NCI-H1436 treated with DMSO at 0.1 percent for 48 hours (cell line): ENCODE measurements at places on chromosomes 11 and 22.

DNA sequence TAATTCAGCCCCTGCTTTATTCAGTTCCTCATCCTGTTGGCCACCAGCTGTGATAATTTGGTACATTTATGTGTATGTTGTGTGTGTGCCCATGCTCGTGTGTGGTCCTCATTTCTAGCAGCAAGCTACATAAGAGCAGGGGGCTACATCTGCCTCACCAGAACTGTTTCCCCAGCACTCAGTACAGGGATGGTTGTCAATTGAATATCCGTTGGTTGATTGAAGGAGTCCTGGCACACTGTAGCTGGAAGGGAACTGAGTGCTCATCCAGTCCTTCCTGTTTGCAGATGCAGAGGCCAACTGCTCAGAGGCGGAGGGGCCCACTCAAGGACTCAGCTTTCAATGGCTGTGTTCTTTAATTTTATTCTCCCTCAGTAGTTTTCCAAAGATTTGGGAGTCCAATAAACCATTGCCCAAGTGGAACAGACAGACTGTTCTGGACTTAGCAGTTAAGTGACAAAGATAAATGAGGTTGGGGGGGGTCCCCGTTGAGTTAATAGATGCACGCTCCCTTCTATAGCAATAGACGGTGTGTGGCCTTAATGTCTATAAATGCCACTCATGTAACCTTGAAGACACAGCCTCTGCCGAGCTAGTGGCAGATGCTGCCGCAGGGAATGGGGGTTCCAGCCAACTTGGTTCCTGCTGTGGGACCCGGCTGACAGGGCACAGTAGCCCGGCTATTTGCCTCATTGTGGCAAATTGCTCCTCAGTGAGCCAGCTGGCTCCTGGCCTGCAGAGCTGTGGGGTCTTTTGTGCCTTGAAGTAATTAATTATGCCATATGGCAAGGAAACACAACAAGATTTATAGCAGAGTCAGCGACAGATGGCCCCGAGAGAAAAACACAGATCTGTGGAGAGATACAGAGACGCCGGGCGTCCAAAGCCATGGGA, 71.4 kb upstream of the GRK3 start:
- no peak for DNase-seq

DNA sequence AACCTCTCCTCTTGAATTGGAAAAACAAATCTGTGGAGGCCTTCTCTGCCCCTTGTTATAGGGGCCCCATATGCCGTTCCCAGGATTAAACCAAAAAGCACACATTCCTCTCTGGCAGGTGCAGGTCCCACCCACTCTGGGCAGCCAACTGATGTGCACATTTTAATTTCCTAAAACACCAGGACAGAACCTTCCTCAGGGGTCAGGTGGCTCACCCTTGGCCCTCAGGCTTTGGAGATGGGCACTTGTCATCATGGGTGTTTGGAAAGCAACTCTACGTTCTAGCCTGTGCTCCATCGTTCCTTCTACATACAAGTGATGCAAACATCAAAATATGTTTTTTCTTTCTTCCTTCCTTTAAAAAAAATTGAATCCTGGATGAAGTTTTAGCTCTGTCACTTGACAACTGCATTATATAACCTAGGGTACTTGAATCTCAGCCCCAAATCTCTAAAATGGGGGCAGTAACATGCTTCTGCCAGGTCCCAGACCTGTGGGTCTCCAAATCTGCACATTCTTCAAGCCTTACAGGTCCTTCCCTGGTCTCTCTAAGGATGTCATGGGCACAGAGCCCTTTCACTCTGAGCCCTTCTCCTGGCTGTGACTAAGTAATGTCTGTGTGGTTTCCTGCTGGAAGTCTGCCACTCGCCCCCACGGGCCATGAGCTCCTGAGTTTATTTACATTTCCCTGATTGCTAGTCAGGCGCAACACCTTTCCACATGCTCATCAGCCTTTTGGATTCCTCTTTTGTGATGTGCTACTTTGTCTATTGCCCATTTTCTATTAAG, 43.8 kb downstream of the KCNQ1OT1 start:
- DNase-seq: no peak

DNA sequence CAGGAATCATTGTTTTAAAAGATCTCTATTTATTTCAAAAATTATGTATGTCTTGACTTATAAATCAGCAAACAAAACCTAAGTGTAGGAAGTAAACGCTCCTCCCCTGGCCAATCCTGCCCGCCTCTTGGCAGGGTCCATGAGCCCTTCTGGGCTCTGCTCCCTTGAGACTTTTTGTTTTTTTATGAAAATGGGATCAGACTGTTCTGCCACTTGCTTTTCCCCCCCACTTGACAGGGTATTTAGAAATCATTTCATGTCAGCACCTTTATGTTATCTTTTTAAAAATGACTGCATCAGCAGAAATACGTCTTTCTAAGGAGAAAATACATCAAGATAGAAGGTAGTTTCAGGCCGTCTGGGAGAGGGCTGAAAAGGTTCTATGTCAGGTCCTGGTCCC, 35.6 kb downstream of the FBLN1 start:
- DNase-seq: no peak

DNA sequence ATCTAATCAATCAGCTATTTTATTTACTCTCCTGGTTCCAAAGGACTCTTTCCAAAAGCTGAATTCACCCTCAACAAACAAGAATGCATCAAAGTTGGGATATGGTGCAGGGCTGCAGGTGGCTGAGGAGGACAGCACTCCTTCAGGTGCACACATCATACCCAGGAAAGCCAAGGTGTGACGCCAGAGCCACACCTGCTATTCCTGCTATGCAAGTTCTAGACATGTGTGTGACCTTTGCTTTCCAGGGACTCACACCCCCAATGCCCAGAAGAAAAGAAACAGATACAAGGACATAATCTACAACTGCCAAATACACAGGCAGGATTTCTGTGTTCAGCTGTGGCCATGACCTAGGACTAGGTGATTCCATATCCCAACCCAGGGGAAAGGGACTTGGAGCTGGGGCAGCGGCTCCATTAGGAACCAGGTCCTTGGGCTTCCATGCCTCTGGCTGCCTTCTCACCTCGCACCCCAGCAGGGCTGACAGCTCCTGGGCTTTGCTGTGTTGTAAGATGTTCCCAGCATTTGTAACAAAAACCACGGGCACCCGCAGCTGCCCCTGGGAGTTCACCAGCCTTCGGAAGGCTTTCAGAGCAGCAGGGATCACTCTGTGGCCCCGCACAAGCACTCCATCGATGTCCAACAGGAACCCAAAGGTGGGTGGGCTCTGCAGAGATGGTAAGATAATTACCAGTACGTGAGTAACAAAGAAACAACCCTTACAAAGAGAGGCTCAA, 9.8 kb downstream of the HDHD5 start:
- DNase-seq: no peak

DNA sequence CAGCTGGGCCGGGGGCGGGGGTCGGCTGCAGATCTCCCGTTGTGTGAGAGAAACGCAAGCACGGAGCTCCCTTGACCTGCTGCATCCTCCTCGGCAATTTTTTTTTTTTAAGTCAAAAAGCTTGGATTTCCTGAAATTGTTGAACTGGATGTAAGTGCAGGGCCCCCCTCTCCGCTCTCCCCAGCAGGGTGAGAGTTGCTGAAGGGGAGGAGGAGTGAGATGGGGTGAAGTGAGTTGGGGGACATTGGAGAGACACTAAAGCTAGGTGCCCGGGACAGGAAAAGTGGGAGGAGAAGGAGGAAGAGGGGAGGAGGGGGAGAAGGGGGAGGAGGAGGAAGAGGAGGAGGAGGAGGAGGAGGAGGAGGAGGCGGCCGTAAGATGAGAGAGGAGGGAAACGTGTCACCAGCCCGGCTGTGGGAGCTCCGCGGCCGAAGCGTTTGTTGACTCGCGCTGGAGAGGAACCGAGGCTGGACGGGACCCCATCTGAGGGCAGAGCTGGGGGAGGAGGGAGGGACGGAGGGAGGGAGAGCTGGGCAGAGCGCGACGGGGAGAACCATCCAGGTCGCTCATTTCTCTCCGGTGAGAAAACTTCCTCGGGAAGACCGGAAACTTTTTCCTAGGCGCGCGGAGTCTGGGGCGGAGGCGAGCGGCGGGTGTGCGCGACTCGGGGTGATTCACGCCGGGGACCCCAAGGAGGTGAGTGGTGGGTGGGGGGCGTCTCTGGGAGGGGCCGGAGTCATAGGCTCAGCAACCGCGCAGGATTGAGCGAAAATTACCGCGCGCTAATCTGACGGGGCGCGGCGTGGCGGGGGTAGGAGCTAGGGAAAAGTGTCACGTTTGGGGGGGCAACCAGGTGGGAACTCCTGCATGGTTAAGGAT, 80.2 kb downstream of the PRR5L start:
- DNase-seq: no peak

DNA sequence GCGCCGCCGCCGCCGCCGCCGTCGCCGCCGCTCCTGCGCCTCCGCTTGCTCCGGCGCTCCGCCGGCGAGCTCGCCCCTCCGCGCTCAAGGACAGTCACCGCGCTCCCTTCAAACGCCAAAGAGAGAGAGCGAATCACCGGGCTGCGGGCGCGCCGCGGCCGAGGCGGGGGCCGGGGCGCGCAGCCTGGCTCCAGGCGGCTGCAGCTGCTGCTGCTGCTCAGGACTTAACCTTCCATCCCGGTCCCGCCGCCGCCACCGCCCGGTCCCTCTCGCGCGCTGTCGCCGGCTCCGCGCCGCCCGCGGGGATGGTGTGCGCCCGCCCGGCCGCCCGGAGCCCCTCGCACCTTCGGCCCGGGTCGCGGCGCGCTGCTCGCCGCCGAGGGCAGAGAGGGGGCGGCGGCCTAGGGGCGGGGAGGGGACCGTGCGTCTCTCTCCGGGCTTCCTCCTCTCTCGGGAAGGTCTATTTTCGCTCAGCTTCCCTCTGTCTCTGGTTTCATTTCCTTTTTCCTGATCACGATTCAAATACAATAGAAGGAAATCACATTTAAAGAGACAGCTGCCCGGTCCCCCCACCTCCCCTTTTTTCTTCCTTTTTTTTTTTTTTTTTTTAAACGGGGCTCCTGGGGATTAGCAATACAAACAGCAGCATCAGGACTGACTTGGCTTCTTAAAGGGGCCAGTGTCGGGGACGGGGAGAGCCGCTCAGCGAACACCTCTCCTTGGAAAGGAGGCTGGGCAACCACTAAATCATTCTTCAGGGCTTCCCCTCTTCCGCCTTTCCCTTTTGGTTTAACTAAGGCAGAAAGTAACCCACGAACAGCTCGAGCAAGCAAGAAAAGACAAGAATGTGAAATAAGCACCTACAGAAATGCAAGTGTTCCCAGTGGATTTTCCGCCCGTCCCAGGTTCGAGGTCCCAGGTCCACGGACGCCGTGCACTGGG, 22.1 kb downstream of the LMO2 start:
- no peak for DNase-seq

DNA sequence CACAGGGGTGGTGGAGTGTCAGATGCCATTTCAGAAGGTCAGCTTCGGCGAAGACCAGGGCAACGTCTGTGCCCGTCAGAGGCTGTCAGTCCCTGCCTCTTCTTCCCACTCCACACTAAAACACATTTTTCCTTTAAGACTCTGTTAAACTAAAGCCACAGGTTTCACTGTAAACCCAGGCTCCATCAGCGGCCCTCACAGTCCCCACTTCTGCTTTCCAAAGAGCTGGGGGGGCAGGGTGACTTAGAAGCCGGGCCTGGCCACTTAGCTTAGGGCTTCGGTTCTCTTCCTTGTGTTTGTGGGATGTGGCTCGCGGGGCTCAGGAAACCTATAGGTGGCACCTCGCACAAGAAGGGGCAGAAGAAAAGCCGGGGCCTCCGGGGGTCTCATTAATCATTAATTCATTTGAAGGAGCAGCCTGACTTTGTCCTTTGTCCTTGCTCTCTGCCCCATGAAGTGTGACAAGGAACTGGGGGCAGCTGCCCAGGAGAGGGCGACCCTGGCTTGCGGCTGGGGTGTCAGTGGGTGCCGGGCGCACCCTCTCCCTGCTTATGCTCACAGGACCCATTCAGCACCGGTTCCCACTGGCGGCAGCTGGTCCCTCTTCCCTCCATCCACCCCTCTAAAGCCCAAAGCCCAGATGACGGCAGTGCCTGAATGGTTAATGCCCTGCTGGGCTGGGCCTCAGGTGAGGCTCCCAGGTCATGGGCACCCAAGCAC, 4.1 kb downstream of the SLC25A45 start:
- DNase-seq: no peak
